ENCODE measurements at places on chromosomes 3 and 15.

DNA sequence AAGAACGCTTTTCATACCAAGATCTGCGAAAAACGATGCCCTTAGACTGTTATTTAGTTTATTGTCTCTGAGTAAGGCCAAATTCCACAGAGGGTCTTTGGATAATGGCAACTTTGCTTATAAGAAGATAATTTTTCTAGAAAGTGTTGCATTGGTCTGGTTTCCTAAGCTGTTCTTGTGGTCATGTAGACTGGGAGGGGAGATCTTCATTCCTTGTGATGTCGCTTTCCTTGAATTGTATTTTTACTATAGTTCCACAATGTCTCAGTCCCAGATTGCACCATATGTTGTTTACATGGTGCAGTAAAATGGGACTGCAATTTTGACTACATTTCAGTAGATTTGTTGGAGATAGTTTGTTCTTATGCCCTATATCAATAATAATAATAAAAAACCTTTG lies 28.8 kb upstream of the ST3GAL6 start:
- no peak for DNase-seq

GRCh38 chr3:177523067-177523675 lies 325.9 kb upstream of the TBL1XR1 start:
- DNase-seq: no peak

GRCh38 chr3:157294953-157295352 lies 135.0 kb upstream of the CCNL1 start:
- DNase-seq: no peak

GRCh38 chr3:66499881-66500575 lies 794 bp downstream of the LRIG1 start:
- peak; percentile 22 for DNase-seq

- no peak for DNase-seq
Observed at GRCh38 chr3:23481011-23481615, 278.0 kb downstream of the UBE2E2 start.

DNA sequence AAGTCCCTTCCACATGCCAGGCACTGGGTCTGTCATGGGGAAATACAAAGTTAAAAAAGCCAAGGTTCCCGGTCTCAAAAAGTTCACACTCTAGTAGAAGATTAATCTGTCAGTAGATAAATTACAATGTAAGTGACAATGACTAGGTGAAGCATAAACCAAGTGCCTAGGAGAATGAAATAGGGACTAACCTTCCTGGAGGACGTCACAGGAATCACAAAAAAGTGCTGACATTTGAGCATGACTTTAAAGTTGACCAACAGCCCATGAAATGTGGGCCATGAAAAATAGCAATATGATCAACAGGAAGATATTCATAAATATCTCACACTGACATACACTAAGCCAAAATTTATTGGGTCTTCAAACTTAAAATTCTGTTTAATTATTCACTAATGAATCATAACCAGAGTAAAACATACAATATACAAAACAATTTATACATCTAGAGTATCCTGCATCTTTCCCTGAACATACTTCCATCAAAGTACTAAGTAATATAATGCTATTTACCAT lies 20.0 kb downstream of the COPS2 start:
- no peak for DNase-seq

GRCh38 chr3:149247008-149247710 lies 25.5 kb upstream of the CP start:
- DNase-seq: no peak

GRCh38 chr3:111728566-111728935 lies 130.5 kb upstream of the PHLDB2 start:
- DNase-seq: no peak

DNA sequence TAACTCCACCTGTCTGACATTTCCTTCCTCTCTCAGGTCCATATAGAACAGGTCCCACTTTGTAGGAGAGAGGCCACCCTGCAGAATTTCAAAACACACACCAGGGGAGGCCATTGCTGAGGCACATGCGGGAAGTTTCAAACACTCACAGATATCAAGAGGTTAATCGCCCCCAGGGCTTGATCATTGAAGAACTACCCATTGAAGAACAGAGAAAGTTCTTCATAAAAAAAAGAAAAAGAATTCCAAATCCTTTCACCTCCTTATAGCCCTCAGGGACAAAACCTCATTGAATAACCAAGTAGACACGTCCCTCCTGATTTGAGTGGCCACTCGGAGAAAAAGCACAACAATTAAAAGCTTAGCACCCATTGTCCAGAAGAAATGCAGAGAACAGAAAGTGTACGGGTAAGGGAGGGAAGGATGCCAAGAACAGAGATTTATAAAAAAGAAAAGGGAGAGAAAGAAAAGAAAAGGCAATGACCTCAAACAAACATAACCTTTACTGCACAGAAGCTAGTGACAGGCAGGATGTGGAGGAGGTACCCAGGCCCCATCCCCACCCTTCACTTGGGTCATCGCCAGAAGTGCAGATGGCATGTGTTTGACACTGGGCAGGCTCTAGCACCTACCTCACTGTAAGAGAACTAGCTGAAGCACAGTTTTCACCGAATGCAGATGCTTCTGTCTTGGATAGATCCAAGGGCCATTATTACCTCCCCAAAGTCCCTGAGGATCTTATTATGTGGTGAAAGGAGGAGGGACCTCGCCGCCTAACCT lies 112.3 kb upstream of the HES1 start:
- no peak for DNase-seq

DNA sequence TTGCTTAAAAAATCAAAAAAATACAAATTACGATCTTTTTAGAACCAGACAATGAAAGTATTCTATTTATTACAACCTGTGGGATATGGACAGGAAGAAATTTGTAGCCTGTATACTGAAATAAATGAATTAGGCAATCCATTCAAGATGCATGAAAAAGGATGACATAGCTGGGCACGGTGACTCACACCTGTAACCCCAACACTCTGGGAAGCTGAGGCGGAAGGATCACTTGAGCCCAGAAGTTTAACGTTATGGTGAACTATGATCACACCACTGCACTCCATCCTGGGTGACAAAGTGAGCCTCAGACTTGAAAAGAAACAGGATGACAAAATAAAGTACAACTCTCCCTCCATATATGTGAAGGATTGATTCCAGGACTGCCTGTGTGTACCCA lies 74.1 kb downstream of the MSL2 start:
- DNase-seq: no peak

DNA sequence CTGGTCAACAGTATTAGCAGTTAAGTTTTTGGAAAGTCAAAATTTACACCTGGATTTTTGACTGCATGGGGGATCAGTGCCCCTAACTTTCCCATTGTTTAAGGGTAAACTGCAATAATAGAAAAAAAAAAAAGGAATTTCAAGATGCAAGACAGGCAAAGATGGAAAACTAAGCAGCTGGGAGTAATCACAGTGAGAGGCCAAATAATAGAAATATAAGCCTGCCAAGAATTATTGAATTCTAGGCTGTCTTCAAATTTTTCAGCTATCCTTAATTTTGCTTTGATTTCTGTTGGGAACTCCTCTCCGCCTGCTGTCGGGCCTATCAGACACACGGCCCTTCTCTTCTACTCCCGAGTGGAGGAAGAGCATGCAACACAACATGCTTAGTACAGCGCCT lies 215.5 kb upstream of the LMCD1 start:
- no peak for DNase-seq

- DNase-seq: no peak
Observed at GRCh38 chr3:52388933-52389332, 56.0 kb downstream of the SEMA3G start.

GRCh38 chr15:65305776-65306175 lies 1.3 kb downstream of the RNU5B-1 start:
- DNase-seq: no peak

GRCh38 chr15:46242935-46243334 lies 608.1 kb downstream of the SQOR start:
- DNase-seq: no peak

GRCh38 chr3:57783186-57784088 lies 27.3 kb downstream of the SLMAP start:
- DNase-seq: no peak

- no peak for DNase-seq
Observed at GRCh38 chr3:158918008-158918407, 116.2 kb downstream of the MFSD1 start.

DNA sequence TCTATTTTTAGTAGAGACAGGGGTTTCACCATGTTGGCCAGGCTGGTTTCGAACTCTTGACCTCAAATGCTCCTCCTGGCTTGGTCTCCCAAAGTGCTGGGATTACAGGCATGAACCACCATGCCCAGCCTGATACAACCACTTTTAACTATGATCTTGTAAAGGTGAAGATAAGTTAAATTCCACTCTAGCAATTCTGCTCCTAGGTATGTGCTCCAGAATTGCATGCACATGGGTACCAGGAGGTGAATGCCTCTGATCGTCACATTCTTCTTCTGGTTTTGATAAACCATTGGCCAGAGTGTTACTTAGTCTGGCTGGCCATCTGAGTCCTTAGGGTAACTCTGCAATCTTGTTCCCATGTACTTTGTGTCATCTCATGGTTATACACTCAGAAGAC lies 22.3 kb downstream of the CSPG5 start:
- no peak for DNase-seq

- no peak for DNase-seq
Observed at GRCh38 chr3:135083179-135083578, 288.1 kb downstream of the EPHB1 start.

- no peak for DNase-seq
Observed at GRCh38 chr3:132006605-132007204, 28.1 kb downstream of the CPNE4 start.

DNA sequence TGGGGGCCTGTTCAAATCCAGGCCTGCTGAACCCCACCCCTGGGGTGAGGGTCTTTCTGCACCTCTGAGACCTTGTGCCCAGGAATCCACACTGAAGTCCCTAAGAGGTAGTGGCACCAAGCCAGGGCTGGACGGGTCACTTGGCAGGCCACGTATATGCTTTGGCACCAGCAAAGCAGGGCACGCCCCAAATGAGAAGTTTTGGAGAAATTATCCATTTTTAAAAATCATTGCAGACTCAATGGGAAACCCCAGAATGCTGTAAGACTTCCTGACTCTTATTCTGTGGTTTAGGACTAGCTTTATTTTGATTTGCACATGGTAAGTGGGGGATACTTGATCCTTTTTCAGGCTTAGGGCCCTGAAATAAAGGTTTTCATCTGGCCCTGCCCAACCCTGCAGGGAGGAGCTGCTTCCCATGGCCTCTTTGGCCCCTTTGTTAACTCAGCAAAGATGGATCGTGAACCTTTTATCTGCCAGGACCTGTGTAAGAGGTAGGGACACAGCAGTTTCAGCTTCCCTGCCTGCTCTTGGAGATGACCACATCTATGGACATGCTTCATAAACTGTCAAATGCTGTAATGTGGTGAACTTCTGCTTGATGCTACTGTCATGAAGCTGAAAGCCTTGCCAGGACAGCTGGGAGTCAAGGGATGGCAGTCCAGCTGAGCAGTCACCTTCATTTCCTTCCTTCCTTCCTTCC lies 88.0 kb downstream of the HMG20A start:
- DNase-seq: no peak

DNA sequence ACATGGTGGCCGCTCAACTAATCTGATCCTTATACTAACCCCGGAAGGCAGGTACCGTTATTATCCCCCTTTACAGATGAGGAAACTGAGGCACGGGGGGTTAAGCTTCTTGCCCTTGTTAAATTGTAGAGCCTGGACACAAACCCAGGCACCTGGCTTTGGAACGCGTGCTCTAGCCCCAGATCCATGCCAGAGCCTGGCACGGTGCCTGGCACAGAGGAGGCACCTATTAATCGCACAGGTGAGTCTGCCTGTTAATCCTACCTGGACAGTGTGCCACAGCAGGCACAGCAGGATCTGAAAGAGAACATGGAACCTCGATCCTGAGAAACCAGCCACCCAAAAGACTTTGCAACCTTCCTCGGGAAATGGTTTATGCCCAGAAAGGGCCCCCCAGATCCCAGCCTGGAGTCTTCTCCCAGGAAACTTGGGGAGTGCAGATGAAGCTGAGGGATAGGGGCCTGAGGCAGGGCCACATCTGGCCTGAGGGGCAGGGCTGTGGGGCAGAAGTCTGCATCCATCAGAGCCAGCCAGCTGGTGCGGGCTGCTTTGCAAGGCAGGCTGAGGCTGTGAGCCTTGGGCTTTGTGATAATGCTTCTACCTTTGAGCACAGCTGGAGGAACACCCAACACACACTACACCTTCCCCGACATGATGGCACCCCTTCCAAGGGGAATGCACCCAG lies 55.3 kb upstream of the SLC6A1 start:
- no peak for DNase-seq

GRCh38 chr3:122247825-122248185 lies 64.3 kb downstream of the CASR start:
- DNase-seq: no peak

DNA sequence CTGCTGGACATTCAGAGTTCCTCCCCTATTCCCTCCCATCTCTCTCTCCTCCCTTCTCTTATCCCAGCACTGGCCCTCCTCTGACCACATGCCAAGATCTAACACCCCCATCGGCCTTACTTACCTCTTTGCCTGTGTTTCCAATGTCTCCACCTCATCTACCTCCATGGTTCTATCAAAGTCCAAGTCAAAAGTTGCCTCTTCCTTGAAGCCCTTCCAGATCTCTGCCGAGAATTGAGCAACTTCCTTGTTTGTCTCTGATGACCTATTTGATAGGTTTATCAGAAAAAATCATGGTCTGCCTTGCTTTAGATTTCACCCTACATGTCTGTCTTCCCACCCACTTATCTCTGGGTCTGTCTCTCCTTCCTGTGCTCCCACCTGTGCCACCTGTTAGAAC lies 69.7 kb upstream of the ITGA11 start:
- DNase-seq: no peak

DNA sequence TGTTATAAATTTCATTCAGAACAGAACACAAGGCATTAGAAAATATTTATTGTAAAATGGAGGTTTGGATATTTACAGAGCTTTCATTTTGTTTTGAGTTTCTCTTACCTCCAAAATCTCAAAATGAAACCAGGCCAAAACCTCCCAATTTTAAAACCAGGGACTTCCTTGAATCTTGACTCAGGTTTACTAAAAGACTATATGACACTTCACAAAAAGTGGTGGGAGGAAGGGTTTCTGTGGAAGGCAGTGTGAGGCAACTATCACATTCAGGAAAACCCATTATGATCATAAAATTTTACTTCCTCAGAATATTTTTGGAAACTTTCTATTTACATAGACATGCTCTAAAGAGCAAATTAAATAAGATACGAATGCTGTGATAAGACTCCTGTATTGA lies 205.8 kb upstream of the EOMES start:
- no peak for DNase-seq

DNA sequence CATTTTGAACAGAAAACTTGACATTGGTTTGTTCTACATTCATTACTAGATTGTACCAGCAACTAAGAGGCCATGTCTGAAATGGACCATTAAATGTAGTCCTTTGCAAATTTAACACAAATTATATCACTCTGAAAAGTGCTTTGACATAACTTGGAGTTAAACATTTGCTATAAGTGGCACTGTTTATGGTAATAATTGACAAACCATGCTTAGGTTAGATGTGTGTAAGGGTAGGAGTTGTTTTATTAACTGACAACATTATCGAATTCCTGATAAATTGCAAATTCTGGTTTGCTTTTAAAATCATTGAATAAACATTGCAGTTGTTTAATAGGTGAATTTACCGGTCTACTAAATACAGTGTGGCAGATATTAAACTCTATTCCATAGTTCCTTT lies 6.1 kb upstream of the TMEM207 start:
- no peak for DNase-seq

GRCh38 chr3:134904241-134904771 lies 109.2 kb downstream of the EPHB1 start:
- DNase-seq: no peak

Data from T-helper 17 cell (primary cell).